ENCODE measurements at places on chromosomes 4 and X.

DNA sequence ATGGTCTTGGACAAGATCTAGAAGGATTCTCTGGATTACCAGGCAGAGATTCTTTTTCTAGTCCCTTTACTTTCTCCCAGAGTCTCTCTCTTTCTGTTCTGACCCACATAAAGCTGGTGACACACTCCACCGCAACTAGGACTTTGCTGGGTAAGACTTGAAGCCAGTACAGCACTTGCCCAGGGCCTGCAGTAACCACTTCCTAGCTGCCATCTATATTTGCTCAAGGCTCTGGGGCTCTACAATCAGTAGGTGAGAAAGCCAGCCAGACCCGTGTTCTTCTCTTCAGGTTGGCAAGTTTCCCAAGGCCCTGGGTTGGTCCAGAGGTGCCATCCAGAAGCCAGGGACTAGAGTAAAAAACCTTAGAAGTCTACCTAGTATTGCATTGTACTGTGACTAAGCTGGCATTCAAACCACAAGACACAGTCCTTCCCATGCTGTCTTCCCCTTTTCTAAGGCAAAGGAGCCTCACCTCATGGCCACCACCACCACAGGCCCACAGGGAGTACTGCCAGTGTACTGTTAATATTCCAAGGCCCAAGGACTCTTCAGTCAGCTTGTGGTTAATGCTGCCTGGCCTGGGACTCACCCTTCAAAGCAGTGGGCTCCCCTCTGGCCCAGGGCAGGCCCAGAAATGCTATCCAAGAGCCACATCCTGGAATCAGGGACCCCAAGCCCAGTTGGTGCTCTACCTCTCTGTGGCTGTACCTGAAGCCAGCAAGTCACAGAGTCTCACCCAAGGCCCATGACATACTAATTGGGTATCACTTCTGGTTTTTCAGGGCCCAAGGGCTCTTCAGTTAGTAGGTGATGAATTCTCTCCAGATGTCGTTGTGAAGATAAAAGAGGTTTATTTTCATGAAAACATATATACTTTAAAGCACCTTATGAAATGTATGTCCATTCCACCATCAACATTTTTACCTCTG, 54.7 kb downstream of the CD38 start:
- DNase-seq: no peak

DNA sequence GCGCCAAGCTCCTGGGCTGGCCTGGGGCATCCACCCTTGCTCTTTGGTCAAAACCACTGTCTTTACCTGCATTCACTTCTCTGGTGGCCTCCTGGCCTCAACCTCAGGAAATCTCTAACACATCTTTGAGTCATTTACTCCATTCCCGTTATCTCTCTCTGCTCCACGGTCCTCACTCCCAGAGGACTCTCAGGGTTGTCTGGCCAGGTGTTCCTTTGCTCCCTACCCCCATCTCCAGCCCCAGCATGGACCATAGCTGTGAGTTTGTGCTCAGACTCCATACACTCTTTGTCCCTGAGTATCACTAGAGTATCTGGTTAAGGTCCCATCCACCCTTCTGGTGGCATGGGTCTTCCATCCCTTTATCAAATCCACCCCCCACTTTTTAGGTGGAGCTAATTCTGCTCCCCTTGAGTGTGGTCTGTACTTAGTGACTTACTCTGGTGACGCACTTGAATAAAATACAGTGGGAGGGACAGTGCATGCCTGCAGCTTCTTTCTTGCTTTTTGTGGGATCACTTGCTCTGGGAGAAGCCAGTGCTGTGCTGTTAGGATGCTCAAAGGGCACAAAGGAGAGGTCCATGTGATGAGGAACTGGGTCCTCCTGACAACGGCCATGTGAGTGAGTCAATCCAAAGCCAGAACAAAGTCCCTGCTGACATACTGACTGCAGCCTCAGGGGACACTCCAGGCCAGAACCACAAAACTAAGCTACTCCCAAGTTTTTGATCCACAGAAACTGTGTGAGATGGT, 44.3 kb downstream of the IGFBP7 start:
- DNase-seq: no peak

GRCh38 chr4:184568770-184569169, 80.5 kb downstream of the CASP3 start:
- no peak for DNase-seq

- no peak for DNase-seq
These were observed 308.2 kb downstream of the FRMPD4 start for GRCh38 chrX:12446342-12447075.

- no peak for DNase-seq
These were observed 54.1 kb upstream of the CDKN2AIP start for GRCh38 chr4:183390374-183390773.
